Heart right ventricle (tissue), 16 donors: ENCODE measurements at places on chromosomes 16 and 17.

DNA sequence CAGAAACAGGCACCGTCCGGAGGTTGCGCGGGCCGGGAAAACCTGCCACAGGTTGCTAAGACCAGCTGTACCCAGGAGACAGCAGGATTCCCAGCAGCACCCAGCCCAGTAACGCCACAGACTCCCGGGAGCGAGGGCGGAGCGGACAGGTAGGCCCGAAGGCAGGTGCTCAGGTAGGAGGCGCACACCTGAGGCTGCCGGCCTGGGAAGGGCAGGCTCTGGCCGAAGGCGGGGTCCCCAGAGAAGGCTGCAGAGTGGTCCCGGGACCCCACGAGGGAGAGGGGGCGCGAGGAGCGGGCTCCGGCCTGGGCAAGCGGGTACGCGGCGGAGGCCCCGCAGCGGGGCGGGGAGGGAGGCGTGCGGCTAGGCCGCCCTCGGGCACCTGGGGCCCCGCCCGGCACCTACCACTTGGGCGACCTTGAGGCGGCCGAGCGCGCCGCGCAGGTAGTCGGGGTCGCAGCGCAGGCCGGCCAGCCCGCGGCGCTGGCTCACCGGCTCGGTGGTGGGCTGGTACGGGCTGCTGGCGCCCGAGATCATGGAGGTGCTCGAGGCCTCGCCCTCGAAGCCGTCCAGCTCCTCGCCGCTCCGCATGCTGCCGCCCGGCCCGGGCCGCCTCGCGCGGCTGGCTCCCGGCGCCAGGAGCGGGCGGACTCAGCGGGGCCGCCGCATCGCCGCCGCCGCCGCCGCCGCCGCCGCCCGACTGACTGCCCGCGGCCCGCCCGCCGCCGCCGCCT lies 441 bp downstream of the CMTM4 start:
- DNase-seq, result peak; percentile 30

DNA sequence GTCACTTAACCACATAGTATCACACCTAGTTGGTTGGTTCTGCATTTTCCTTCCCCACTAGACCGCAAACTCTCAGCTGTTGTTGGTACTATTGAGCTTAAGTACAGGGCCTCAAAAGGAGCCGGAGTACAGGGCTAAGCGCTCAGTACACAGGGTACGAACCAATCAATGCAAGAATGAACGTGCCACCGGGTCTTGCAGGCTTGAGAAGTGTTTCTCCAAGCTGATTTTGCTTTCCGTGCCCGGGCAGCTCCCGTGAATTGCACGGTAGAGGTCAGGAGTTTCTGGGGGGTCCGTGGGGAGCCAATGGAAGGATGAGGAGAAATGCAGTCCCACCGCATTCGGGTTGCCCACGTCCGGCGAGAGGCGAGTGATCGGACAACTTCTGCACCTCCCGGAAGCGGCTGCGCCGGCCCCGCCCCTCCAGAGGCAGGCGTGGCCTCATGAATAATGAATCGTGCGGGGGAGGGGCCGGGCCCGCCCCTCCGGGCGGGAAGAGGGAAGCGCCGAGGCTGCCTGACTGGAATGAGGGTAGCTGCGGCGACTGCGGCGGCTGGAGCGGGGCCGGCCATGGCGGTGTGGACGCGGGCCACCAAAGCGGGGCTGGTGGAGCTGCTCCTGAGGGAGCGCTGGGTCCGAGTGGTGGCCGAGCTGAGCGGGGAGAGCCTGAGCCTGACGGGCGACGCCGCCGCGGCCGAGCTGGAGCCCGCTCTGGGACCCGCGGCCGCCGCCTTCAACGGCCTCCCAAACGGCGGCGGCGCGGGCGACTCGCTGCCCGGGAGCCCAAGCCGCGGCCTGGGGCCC lies at the start of gene SNTB2:
Gene SNTB2 (plus strand): TSS at position 523 of the 804 bp plus-strand sequence. CDS start 3 bp downstream, at position 526.
- DNase-seq, result peak; percentile 92

- no peak for DNase-seq
Measured at GRCh38 chr16:3147046-3147756, 12.4 kb downstream of the ZNF213 start.

- no peak for DNase-seq
Measured at GRCh38 chr16:72827866-72828265, 220.1 kb downstream of the ZFHX3 start.

DNA sequence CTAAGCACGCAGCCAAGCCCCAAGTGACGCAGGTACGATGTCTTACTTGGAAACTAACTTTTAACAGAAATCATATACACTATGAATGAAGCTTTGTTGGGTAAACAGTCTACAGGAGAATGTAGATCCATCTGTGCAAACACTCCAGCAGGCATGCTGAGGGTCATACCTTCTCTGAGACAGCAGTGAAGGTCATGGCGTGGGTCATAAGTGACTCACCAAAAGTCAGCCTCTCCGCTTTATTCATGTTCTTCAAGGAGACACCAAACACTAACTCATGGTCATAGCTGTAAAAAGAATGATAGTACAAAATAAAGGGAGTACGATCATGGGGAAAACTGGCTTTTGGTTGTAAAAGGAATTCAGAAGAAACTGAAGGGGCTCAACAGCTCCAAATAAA lies 20.6 kb downstream of the BLMH start:
- no peak for DNase-seq

- DNase-seq, result no peak
Measured at GRCh38 chr17:73327676-73328075, 15.9 kb upstream of the CDC42EP4 start.

- no peak for DNase-seq
Measured at GRCh38 chr17:17564896-17565295, 26.6 kb downstream of the PEMT start.

GRCh38 chr16:69589434-69590269 lies 23.9 kb downstream of the NFAT5 start:
- DNase-seq, result no peak

GRCh38 chr17:26773189-26774188 lies 520.4 kb upstream of the WSB1 start:
- no peak for DNase-seq

GRCh38 chr17:80339118-80339517 lies 75.8 kb upstream of the ENDOV start:
- no peak for DNase-seq

GRCh38 chr17:28751600-28752366 lies 8.0 kb downstream of the TRAF4 start:
- DNase-seq, result no peak

DNA sequence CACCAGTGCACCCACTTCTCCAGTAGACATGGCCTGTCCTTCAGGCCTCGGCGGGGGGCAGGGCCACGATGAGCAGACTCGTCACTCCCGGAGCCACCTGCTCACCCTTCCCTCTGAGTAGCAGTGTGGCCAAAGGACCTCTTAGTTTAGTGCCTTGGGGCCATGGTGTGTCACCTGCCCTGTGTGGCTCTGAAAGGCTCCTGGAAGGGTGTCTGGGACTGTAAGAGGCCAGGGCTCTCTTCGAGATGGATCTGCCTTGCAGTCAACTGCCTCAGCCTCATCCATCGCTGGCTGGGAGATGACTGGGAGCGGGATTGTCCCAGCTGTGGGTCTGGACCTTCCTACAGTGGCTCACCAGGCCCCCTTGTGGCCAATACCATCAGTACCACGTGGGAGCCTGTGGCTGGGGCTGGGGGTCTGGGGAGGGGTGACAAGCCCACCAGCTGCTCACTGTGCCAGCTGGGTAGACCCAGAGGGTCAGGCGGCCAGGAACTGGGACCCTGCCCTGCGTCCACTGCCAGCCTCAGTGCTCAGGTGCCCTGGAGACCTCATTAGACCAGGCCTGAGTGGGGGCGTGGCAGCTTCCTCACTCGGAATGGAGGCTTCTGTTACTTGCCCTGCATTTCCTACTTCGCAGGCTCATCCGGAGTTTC lies 133.4 kb downstream of the OR1D5 start:
- no peak for DNase-seq

- no peak for DNase-seq
Measured at GRCh38 chr17:951325-952132, 28.0 kb downstream of the NXN start.

- peak; percentile 81 for DNase-seq
Measured at GRCh38 chr17:64025732-64026294, 5.4 kb upstream of the ICAM2 start.

DNA sequence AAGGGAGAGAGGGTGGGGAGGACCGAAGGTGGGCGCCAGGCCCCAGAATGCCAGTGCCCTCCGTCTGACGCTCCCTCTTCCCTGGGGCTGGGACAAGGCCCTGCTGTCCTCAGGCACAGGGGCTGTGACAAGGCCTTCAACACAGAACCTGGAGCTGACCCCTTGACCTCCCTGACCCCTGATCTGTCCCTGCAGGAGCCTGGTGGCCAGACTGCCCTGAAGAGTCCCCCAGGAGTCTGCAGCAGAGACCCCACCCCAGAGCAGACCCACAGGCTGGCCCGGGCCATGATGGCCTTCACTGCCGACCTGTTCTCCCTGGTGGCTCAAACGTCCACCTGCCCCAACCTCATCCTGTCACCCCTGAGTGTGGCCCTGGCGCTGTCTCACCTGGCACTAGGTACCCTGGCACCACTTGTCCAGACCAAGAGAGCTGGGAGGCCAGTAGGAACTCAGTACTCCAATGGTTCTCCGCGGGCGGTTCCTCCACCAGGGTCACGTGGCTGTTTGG lies 2.9 kb downstream of the SERPINF2 start:
- DNase-seq, result no peak

DNA sequence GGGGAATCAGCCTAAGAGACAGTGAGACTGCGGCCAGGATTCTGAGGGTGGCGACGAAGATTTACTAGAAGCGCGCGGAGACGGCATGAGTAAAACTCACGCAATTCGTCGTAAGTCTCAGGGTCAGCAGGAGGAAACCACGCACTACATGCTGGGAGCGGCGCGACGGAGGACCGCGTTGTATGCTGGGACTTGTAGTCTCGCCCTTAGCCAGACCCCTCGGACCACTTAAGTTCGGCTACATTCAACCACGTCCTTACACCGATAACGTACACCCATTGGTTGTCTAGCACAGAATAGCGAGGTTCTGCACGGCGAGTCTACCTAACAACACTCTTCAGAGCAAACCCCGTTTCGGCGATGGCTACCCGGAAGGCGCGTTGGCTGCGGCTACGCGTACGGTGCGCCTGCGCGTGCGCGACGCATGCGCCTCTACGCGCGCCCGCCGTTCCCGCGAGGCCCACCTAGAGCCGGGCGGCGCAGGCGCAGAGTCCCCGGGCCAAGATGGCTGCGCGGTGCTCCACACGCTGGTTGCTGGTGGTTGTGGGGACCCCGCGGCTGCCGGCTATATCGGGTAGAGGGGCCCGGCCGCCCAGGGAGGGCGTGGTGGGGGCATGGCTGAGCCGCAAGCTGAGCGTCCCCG lies at the start of gene DNAJA3:
Gene DNAJA3 (plus strand): TSS at position 491 of the 643 bp plus-strand sequence. CDS start 14 bp downstream, at position 505.
- DNase-seq, result peak; percentile 93

DNA sequence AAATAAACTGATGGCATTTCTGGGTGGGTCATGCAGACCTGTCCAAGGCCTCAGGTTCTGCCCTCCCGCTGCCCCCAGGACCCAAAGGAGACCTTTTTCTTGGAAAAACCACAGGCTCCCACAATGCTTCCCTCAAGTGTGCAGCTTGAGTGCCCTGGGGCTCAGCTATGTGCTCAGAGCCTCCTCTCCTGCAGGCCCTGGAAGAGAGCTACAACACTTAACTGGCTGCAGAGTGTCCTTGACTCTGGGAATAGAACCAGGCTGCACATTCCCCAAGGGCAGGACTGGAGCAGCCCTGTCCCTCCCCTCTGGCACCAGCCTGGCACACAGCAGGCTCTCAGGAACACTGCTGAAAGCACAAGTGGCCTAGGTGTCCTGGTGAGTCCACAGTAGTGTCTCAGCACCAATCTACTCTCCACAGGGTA lies 4.8 kb upstream of the SREBF1 start:
- DNase-seq, result peak; percentile 68

GRCh38 chr17:81888988-81889595 lies 2.3 kb downstream of the ALYREF start:
- peak; percentile 4 for DNase-seq

GRCh38 chr16:50946098-50946497 lies 204.2 kb downstream of the CYLD start:
- DNase-seq, result no peak

DNA sequence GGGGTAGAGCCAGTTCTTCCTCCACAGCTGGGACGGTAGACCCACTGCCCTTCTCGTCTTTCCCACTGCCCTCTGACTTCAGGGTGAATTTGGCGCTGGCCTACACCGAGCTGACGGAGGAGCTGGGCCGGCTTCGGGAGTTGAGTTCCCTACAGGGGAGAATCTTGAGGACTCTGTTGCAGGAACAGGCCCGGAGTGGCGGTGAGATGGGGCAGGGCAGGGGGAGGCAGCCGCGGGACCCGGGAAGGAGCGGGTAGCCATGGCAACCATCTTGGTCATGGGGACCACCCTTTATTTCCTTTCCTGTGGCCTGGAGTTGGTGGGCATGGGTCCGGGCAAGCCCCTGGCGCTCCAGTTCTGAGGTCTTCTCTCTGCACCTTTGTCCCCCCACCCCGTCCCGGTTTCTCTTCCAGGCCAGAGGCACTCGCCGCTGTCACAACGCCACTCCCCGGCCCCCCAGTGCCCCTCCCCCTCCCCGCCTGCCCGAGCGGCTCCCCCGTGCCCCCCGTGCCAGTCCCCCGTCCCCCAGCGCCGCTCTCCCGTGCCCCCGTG lies 14.4 kb downstream of the TBKBP1 start:
- no peak for DNase-seq

- DNase-seq, result peak; percentile 33
Measured at GRCh38 chr16:70018254-70018653, 67.1 kb downstream of the CLEC18A start.

- DNase-seq, result no peak
Measured at GRCh38 chr17:8611619-8612298, 18.8 kb downstream of the MYH10 start.
